ENCODE measurements at places on chromosomes 12 and 14. TPM values are rescaled to one million over a fixed set of nuclear protein-coding genes. Genes with fewer than 3 reads are reported as not detected.

DNA sequence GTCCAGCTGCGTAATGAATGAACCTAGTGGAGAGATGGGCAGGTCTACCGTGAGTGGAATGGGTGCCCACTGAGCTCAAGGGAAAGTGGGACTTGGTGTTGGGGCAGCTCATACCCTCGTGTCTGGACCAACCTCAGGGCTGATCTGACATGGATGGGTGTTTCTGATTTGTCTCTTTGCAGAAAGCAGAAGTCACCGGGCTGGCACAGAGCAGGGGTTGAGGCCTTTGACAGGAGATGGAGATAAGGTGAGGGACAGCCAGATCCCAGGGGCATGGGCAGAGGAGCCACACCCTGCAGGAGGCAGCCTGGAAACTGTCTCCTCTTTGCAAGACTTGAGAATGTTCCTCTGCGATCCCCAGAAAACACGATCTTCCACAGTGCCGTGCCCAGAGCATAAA lies 20.9 kb upstream of the PPP1CC start:
- H3K4me3 ChIP-seq, result no peak overlapping the region
- no peaks in the 10 kb centered on the region for H3K36me3 ChIP-seq
- no peaks in the 10 kb centered on the region for H3K4me1 ChIP-seq

DNA sequence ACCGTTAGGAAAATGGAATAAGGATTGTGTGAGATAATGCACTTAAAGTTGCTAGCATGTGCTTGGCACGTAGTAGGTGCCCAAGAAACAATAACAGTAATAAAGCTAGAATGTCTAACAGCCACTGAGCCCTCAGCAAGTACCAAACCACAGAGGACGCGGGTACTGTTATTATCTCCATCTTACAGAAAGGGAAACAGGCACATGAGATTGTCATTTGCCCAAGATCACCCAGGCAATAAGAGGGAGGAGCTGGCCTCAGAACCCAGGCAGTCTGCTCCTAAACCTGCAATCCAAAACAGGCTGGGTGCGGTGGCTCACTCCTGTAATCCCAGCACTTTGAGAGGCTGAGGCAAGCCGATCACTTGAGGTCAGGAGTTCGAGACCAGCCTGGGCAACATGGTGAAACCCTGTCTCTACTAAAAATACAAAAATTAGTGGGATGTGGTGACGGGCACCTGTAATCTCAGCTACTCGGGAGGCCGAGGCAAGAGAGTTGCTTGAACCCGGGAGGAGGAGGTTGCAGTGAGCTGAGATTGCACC lies 5.1 kb upstream of the SDS start:
- no peak overlapping the region for H3K27ac ChIP-seq
- H3K27me3 ChIP-seq, result no peaks in the 10 kb centered on the region
- no peak overlapping the region for H3K4me3 ChIP-seq
- peaks cover 3% of the 10 kb centered on the region for H3K4me1 ChIP-seq
- H3K36me3 ChIP-seq, result no peaks in the 10 kb centered on the region

DNA sequence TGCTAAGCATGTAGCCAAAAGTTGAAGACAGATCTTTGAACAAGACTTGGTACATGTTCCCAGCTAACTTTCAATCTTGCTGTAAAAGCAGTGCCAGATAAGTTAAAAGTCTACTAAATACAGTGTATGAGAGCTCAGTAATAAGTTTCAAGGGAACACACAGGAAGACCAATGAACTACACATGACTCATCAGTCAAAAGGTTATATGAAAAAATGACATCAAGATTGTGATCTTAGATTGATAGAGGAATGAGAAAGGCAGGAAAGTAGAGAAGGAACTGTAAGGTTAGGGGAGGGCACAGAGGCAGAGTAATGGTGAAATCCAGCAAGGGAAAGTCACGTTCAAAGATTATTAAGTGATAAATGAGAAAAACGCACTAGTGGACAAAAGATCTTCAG lies 249.9 kb upstream of the FLRT2 start:
- no peak overlapping the region for H3K4me3 ChIP-seq
- no peak overlapping the region for H3K27ac ChIP-seq
- peaks cover 18% of the 10 kb centered on the region for H3K4me1 ChIP-seq

DNA sequence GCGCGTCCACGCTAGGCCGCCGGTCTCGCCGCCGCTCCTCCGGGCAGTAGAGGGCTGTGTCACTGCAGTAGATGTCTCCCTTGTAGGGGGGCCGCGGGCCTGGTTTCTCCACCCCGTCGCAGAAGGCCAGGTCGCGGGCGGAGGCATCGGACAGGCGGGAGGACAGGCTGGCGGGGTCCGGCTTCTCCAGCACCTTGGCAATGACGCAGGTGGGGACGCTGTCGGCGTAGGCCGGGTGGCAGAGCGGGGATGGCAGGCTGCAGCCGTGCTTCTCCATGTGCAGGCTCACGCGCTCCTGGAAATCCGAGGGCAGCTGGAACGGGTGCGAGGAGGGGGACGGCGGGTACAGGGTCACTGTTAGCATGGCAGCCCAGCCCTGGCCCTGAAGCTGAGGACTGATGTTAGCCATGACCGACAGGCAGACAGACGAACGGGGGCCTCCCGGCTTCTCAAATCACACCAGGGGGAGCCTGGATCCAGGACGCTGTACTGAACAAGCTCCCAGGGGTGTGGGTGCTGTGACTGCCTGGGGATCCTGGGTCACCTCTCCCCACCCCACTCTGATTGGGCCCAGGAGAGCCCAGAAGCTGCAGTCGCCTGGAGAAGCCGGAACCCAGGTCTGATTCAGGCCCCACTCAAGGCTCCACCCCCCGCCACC lies 48.1 kb downstream of the BEGAIN start:
- no peaks in the 10 kb centered on the region for H3K36me3 ChIP-seq
- no peak overlapping the region for H3K4me3 ChIP-seq
- peaks cover 3% of the 10 kb centered on the region for H3K4me1 ChIP-seq
- H3K27me3 ChIP-seq, result no peaks in the 10 kb centered on the region
- no peak overlapping the region for H3K27ac ChIP-seq
- DNase-seq, result no peak

DNA sequence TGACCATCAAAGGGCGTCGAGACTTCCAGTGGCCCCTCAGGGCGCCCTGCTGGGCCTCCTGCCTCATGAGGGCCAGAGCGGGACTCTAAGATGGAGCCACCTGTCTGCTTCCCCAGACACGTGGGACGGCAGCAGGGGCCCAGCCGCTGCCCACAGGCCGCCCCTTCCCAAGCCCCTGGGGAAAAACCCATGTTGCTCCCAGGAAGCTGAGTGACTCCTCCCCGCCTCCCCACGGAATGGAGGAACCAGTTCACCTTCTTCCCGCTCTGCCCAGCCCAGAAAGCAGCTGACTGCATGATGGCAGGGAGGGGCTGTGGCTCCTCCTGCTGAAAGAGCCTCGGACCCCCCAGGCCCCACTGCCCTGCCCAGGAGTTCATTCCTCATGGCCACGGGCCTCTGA lies 14.9 kb downstream of the RAB35 start:
- H3K36me3 ChIP-seq, result peaks cover 2% of the 10 kb centered on the region
- peaks cover 2% of the 10 kb centered on the region for H3K4me1 ChIP-seq
- H3K27ac ChIP-seq, result peak overlapping the region; percentile 90
- H3K4me3 ChIP-seq, result no peak overlapping the region
- H3K27me3 ChIP-seq, result no peaks in the 10 kb centered on the region

DNA sequence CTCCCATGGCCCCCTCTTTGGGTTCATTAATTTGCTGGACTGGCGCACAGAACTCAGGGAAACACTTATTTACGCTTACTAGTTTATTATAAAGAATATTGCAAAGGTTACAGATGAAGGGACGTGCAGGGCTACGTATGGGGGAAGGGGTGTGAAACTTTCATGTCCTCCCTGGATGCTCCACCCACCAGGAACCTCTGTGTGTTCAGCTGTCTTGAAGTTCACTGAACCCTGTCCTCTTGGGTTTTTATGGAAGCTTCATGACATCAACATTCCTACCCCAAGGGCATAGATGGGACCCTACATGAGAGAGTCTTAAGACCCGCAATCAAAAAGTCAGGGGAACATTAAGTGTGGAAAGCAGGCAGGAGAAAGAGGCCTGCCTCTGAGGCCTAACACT lies 58.1 kb downstream of the ADIPOR2 start:
- H3K4me3 ChIP-seq, result no peak overlapping the region
- H3K27me3 ChIP-seq, result no peaks in the 10 kb centered on the region
- DNase-seq, result no peak
- H3K27ac ChIP-seq, result no peak overlapping the region

GRCh38 chr12:107101651-107102050 lies 8.3 kb upstream of the CRY1 start:
- H3K27ac ChIP-seq, result no peak overlapping the region
- no peak for DNase-seq
- H3K36me3 ChIP-seq, result no peaks in the 10 kb centered on the region
- H3K4me3 ChIP-seq, result no peak overlapping the region

- no peaks in the 10 kb centered on the region for H3K36me3 ChIP-seq
- H3K4me3 ChIP-seq, result no peak overlapping the region
- no peak overlapping the region for H3K27ac ChIP-seq
- DNase-seq, result no peak
- peaks cover 20% of the 10 kb centered on the region for H3K27me3 ChIP-seq
Observed at GRCh38 chr12:102543494-102544485, 63.4 kb upstream of the IGF1 start.

GRCh38 chr12:66976526-66976925 lies 292.6 kb upstream of the CAND1 start:
- H3K4me1 ChIP-seq, result no peaks in the 10 kb centered on the region
- no peak overlapping the region for H3K4me3 ChIP-seq
- DNase-seq, result no peak
- H3K27ac ChIP-seq, result no peak overlapping the region

DNA sequence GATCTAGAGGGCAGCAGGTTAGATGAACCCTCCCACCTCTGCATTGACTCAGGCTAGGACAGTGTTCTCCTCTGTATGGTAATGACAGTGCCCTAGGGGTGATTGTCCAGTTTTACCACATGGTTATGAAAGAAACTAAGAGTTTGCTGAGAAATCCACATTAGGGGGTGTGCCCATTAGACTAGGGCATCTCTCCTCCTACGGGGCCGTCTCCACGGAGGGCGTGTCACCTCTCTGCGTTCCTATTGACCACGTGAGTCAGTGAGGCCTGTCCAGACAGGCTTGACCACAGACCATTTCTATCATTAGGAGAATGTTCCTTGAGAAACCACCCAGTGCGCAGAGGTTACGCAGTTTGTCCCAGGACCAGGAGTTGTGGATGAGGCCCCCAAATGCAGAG lies 8.3 kb downstream of the MVK start:
- DNase-seq, result no peak
- no peak overlapping the region for H3K27ac ChIP-seq
- peaks cover 5% of the 10 kb centered on the region for H3K36me3 ChIP-seq
- H3K4me3 ChIP-seq, result no peak overlapping the region

GRCh38 chr14:96508900-96509299 lies 6.7 kb downstream of the PAPOLA start:
- H3K4me3 ChIP-seq, result no peak overlapping the region
- no peaks in the 10 kb centered on the region for H3K27me3 ChIP-seq
- no peak overlapping the region for H3K27ac ChIP-seq
- no peak for DNase-seq
- H3K4me1 ChIP-seq, result peaks cover 34% of the 10 kb centered on the region

DNA sequence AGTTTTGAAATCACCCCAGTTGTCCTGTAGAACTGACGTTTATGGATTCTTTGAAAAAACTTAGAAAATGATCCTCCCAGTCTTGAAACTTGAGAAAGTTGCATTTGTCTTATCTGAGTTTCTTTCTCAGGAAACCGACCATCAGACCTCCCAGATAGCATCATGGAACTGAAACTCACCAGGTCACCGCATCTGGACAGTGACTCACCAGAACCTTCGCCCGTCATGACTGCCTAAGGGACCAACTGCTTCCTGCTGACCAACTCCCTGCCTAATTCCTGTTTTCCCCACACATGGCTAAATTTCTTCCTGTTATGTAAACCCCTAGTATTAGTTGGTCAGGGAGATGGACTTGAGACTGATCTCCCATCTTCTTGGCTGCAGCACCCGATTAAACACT lies 175.7 kb downstream of the RIMBP2 start:
- no peak overlapping the region for H3K27ac ChIP-seq
- peaks cover 13% of the 10 kb centered on the region for H3K27me3 ChIP-seq
- no peaks in the 10 kb centered on the region for H3K36me3 ChIP-seq
- DNase-seq, result no peak

DNA sequence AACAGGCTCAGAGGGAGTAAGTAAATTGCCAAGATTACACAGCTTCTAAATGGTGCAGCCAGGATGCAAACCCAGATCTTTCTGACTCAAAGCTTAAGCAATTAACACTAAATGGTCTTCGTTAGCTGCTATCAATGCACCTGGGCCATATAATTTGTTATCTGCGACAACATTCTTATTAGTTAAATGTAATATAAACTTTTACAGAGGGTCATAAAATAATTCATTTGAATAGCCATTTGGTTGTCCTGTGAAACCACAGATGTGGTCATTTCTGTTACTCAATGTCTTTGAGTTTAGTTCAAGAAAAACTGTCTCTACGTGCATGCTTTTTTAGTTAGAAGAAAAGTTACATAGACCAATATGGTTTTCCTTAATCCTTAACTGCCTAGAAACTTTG lies 22.1 kb upstream of the NAP1L1 start:
- no peak overlapping the region for H3K4me3 ChIP-seq
- H3K36me3 ChIP-seq, result no peaks in the 10 kb centered on the region
- DNase-seq, result no peak
- no peaks in the 10 kb centered on the region for H3K27me3 ChIP-seq
- no peak overlapping the region for H3K27ac ChIP-seq
- H3K4me1 ChIP-seq, result peaks cover 5% of the 10 kb centered on the region

DNA sequence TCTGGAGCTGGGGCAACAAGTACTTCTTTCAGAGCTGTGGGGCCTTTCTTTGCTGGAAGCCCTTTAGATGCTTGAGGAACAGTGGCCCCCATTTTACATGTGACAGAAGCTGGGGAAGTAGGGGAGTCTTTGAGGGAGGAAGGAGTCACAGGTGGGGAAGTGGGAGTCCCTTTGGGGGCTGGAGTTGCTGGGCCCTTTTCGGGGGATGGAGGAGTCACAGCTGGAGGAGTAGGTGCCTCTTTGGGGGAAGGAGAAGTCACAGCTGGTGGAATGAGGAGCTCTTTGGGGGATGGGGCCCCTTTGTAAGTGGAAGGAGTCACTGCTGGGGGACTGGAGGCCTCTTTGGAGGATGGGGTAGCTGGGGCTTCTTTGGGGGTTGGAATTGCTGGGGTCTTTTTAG lies 8.6 kb downstream of the NACA start:
- peak overlapping the region; percentile 90 for H3K27ac ChIP-seq
- peaks cover 48% of the 10 kb centered on the region for H3K36me3 ChIP-seq
- H3K4me3 ChIP-seq, result no peak overlapping the region
- no peaks in the 10 kb centered on the region for H3K27me3 ChIP-seq
- peaks cover 45% of the 10 kb centered on the region for H3K4me1 ChIP-seq

DNA sequence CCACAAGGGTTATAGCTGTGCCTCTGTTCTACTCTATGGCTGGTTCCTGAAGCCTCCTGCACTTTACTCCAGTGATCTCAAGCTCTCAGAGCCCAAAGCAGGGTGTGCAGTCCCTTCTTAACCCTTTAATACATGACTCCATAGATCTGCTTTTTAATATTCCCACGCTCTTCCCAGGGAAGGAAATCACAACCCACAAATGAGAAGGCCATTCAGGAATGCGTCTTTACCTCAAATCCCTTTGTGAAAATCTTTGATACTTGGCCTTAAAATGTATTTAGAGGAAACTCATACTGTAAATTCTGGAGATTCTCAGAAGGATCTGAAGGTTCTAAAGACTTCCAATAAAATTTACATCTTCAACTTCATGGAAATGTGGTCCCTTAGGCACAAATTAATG lies 17.0 kb downstream of the NID2 start:
- H3K27ac ChIP-seq, result no peak overlapping the region
- no peak overlapping the region for H3K4me3 ChIP-seq
- H3K4me1 ChIP-seq, result peaks cover 6% of the 10 kb centered on the region
- H3K27me3 ChIP-seq, result peaks cover 10% of the 10 kb centered on the region

Gene IRAK3
- 0.02 TPM for total RNA-seq

Gene TSPAN9
- 30.9 TPM for total RNA-seq

Gene ERBB3
- total RNA-seq, result 221 TPM

Gene C12orf60
- 3.5 TPM for total RNA-seq

Gene FBXL14
- 37.7 TPM for total RNA-seq
